ENCODE measurements at places on chromosomes 1 and 21.

DNA sequence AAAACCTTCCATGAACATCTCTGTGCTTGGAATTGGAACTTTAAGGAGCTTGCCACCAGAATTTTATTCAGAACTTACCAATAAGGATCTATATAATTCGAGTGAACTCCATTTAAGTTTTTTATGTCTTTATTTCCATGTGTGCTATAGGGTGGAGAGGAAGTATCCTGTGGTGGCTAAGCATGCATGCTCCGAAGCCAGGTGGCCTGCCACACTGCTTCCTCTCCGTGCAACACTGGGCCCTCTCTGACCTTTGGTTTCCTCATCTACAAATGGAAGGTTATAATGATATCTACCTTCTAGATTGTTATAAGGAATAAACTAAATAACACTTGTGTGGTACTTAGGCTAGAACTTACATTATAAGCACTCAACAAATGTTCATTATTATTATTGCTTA is 382.1 kb downstream of the PTPRC start:
- peak; percentile 86 for DNase-seq

DNA sequence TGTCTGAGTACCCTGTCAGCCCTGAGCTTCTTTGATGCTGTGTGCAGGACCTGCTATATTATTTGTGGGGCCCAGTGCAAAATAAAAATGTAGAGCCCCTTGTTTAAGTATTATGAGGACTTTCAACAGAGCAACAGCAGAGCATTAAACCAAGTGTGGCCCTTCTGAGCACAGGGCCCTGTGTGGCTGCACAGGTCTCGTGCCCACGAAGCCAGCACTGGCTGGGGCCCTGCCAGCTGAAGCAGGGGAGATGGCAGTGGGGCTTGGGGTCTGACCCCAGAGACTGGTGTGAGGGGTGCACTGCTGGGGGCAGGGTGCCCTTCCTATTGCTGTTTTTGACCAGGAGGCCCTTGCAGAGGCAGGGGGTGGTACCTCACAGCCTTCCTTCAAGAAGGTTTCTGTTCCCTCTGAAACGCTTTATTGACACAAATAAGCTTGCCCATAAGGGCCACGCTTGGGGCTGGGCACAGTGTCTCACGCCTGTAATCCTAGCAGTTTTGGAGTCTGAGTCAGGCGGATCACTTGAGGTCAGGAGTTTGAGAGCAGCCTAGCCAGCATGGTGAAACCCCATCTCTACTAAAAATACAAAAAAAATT is 2.2 kb upstream of the SEMA4A start:
- DNase-seq = no peak

DNA sequence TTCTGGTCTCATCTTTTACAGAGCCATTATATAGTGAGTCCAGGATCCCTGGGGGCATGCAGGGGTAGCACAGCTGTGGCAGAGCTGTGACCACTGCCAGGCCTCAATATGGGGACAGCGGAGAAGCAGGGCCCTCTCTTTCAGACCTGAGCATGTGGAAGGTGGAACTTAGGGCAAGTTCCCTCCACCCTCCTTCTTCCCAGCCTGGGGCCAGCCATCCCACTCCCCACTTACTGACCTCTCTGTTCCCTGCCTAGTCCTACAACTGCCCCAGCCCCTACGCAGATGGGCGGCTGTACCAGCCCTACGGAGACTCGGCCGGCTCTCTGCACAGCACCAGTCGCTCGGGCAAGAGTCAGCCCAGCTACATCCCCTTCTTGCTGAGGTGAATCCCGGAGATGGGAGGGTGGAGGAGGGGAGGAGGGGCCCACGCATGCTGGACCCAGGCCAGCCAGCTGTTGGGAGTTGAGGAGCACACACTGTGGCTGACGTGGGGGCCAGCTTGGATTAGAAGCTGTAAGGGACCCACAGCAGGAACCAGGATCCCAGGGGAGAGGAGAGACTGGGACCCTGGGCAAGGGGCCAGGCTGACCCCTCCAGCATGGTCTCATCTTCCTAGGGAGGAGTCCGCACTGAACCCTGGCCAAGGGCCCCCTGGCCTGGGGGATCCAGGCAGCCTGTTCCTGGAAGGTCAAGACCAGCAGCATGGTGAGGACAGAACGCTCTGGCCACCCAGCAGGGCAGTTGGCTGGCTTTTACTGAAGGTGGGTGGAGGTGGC is 10.7 kb downstream of the PSRC1 start:
- DNase-seq = no peak

- no peak for DNase-seq
These were observed 223.9 kb downstream of the S1PR1 start for GRCh38 chr1:101460739-101461138.

DNA sequence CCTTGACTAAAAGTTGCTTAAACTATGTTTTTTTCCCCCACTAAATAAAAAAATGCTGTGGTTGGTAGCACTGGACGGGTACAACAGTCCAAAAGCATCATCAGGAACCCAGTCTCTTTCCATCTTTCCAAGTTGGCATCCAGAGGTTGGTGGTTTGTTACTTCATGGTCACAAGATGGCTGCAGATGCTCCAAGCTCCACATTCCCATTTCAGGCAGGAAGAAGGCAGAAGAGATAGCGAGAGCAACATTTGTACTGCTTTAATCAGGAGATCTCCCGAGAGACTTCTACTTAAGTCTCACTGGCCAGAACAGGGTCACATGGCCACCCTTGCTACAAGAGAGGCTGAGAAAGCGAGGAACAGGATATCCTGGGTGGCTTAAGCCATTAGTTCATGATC is 230.2 kb downstream of the KAZN start:
- no peak for DNase-seq

GRCh38 chr1:30782361-30783255 is 25.0 kb upstream of the LAPTM5 start:
- peak; percentile 70 for DNase-seq

GRCh38 chr21:38784458-38785266 is 21.1 kb upstream of the ETS2 start:
- no peak for DNase-seq

DNA sequence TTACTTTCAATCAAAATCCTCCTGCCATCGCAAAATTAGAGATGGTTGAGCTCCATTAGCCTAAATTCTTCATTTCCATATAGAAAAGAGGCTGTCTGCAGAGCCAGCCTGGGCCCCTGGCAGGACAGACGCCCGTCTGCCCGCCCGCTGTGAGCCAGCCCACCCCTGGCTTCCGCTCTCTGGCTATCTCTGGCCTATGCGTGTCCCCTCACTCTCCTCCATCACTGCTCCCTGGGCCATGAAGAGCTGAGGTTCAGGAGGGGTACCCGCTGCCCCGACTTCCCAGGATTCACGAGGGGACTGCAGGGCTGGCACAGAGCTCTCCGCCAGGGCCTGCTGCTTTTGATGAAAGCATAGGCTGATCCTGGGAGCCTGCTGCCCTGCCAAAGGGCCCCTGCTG is 117.6 kb downstream of the CASZ1 start:
- no peak for DNase-seq

- no peak for DNase-seq
These were observed 3.8 kb downstream of the UBE2G2 start for GRCh38 chr21:44797775-44798174.

GRCh38 chr1:204623365-204623893 is 62.1 kb downstream of the LRRN2 start:
- no peak for DNase-seq

DNA sequence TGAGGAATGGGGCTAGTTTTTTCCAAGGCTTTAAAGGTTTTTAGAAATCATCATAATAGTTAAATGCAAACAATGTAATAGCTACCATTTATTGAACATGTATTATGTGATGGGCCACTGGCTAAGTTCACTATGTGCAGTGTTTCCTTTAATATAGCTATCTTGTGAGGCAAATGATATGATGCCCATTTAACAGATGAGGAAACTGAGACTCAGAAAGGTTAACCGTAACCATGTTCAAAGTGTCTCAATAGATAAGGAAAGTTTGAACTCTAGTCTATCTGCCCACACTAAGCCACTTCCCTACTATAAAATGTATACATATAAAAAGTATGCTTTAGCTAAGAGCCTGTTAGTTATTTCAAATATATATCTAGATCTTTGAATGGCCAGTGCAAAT is 64.8 kb downstream of the GNG12 start:
- DNase-seq = no peak

DNA sequence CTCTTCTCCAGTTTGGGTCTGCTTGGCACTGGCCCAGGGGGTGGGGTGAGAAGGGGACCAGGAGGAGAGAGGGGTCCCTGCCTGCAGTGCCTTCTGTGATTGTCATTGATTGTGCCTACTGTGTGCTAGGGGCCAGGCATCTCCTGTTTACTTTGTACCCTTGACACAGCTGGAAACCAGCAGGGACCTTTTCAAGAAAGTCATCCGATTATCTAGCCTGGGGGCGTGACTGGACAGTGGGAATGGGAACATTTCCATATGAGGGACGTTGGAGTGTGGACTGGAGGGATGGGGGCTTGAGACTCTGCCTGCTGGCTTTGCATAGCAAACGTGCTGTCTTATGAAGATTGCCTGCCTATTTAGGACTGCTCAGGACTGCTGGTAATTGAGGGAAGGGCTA is 19.8 kb upstream of the DMBX1 start:
- DNase-seq = no peak

GRCh38 chr1:207878939-207879338 is 32.0 kb downstream of the CD34 start:
- no peak for DNase-seq

GRCh38 chr1:205396967-205397616 is 24.8 kb downstream of the LEMD1 start:
- no peak for DNase-seq

DNA sequence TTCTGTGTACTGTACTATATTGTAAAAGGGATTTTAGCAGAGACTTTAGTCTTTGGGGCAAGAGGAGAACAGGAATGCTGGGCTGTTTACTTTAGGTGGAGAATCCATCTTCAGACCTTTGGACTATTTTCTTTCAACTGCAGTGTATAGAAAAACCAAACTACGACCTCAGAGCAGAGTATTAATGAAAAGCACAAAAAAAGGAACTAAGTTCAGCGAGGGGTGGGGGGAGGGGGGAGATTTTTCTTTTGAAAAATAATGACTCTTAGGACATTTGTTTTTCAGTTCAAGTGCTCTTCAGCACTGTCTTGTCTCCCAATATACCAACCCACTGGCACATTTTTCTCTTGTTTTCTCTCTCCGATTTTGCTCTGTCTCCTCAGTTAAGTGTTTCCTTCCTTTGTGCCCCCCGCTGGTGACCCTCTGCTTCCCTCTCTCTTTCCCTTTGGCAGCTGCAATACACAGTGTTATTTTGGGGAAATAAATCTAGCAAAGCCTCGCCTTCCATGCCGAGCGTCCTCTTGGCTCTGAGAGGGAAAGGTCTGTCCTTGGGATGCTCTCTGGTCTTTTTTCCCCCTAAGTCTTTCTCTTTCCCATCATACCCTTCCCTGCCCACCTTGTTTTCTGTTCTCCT is 44.8 kb downstream of the ACP6 start:
- DNase-seq = no peak

- no peak for DNase-seq
These were observed 155.4 kb upstream of the DUSP10 start for GRCh38 chr1:221897321-221897721.

Data from DND-41 (cell line).